ENCODE measurements at places on chromosomes 6 and 20.

DNA sequence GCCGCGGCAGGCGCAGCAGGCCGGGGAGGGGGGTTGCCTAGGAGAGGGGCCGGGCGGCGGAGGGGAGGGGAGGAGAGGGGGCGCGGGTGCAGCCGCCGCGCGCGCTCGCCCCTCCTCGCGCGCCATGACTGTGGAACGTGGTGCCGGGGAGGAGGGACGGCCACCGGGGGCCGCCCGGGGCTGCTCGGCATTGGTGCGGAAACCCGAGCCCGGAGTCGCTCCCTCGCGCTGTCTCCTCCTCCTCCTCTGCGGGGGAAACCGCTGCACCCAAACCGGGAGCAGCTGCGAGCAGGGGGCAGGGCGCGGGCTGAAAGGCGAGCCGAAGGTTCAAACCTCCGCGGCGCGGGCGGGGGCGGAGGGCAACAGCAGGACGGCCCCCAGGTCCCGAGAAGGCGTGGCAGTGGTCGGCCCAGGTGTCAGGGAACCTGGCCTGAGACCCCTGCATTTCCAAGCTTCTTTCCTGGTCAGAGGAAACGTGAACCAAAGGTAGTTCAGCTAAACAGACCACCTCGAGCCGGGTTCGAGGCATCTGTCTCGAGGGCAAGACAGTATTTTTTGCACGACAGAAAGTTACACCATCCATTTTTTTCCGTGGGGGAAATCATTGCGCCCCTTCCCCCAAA is 1.4 kb upstream of the TRERF1 start:
- no peak for DNase-seq

DNA sequence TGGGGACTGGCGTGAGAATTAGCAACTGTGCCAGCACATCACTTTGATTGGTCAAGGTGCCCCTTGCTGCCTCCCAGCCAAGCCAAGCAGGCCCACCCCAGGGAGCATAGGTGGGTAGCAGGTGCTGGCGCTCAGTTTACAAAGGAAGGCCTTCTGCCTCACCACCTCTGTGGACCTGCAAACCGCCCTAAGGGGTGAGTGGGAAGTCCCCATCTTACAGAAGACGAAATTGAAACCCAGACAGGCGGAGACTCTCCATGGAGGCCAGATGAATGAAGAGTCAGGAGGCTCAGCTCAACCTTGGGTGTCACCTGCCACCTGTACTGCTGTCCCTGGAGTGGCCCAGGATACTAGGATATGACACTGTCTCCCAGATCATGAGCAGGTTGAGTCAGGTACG is 21.5 kb upstream of the MAS1L start:
- no peak for DNase-seq

DNA sequence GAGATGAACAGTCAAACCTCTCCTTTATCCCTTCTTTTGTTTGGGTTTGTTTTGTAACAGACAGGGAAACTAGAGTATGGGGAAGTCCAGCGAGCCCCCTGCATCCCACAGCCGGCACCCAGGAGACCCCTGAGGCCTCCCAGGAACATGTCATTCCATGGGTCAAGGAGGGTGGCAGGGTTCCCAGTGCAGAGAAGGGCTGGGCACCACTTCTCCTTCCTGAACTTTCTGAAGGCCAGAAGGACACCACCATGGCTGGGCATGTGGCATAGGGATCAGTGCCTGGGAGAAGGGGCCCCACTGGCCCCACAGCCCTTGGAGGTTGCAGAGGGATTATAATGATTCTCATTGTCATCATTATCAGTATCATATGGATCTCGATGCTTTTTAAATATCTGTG is 13.9 kb upstream of the CST7 start:
- DNase-seq = no peak

GRCh38 chr6:118334634-118335033 is 213.5 kb upstream of the PLN start:
- no peak for DNase-seq

- no peak for DNase-seq
Observed at GRCh38 chr6:50330347-50330746, 280.6 kb upstream of the DEFB112 start.

GRCh38 chr6:74585753-74586152 is 620.1 kb downstream of the COL12A1 start:
- peak; percentile 34 for DNase-seq

DNA sequence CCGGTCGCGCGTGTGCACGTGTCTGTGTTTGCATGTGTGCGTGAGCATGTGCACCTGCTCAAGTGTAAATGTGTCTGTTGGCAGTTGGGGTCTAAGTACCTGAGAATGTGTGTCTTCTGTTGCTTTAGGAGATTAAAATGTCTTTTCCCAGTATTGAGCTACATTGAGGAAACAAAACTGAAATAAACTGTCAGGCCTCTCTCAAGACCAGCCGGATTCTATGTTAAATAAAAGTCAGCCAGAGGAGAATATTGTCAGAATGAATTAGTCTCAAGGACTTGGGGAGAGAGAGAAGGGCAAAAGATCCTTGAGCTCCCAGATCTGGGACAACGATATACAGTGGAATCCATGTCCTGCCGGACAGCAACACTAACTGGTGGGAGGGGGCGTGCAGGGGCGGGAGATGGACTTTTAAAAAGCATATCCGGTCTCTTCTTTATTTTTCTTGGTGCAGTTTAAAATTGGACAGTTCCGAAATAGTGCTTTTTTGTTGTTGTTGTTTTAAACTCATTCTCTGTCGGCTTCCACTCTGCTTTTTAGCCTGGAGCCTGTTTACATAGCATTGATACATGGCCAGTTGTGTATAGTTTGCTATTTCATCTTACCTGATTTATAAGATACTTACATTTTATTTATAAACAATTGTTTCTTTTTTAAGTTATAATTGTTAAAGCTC is 3.3 kb upstream of the TBX18 start:
- DNase-seq = no peak

- DNase-seq = no peak
Observed at GRCh38 chr6:106959985-106960384, 14.5 kb downstream of the CD24 start.

DNA sequence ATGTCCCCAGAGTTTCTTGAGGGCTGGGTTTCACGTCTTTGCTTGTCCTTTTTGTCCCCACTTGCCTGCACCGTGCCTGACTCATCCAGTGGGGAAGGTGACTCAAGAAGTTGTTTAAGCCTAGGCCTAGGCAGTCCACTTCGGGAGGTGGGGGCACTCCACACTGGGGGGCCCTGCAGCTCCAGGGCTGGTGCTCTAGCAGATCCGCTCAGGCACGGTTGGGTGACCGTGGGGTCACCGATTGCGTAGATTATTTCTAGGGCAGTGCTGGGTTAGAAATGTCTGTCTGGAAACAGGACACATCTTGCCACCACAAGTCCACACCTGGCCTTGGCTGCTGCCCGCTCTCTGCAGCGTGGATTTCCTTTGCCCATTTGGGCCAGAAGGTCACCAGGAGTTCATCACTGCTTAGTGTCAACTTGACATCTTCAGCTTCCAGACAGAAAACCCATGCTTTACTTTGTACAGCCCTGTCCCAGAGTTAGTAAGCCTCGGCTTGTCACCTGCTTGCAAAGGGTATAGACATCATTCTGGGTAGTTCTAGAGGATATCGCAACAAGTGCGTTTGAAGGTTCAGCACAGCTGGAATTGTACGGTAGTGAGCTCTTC is 13.6 kb upstream of the C20orf144 start:
- no peak for DNase-seq

GRCh38 chr20:62500237-62500864 is 24.6 kb upstream of the GATA5 start:
- DNase-seq = no peak

- no peak for DNase-seq
Observed at GRCh38 chr6:133251688-133252087, 10.5 kb downstream of the EYA4 start.

DNA sequence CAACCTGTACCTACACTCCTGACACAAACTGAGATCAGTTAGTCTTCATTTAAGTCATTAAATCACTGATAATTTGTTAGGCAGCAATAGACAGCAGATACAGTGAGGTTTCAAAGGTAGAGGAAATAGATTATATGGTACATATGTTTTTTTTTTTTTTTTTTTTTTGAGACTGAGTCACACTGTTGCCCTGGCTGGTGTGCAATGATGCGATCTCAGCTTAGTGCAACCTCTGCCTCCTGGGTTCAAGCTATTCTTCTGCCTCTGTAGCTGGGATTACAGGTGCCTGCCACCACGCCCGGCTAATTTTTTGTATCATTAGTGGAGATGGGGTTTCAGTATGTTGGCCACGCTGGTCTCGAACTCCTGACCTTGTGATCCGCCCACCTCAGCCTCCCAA is 38.2 kb upstream of the KIF13A start:
- DNase-seq = no peak

DNA sequence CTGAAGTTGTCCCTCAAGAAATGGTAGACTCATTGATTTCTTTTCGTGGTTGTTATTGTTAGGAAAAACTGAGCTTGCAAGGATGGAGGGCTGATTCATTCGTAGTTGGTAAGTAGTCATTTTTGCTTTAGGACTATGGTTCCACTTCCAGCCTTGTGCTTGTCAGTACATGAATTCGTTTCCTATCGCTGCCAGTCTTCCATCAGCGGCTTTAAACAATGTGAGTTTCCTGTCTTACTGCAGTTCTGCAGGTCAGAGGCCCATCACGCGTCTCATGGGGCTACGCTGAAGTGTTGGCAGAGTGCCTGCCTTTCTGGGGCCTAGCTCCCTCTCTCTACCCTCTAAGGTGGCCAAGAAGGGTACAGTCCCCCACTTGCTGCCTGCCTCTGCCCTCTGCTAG is 11.4 kb upstream of the MDFI start:
- DNase-seq = no peak

DNA sequence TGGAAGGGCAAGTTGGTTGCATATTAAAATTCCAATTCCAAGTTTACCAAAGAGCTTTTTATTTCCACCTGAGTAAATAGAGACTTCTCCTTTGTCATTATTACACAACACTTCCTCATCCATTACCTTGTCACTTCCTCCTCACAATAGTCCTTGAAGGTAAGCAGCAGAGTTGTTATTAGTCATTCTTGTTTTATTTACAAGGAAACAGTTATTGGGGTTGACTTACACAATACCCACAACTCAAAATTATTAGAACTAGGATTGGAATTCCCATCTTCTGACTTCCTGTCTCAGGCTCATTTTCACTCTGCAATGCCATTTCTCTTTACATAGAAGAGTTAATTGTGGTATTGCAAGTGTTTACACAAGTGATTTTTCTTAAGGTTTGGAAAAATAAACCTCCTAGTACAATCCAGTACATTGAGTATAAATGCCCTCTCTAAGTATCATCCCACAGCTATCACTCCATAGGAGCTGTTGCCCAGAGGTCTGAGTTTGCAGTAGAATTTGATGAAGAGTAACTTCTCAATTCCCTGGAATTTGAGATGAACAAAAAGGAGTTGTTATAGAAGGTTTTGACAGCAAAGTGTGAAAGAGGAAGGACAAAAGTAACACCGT is 28.9 kb upstream of the MTRF1L start:
- DNase-seq = peak; percentile 69

DNA sequence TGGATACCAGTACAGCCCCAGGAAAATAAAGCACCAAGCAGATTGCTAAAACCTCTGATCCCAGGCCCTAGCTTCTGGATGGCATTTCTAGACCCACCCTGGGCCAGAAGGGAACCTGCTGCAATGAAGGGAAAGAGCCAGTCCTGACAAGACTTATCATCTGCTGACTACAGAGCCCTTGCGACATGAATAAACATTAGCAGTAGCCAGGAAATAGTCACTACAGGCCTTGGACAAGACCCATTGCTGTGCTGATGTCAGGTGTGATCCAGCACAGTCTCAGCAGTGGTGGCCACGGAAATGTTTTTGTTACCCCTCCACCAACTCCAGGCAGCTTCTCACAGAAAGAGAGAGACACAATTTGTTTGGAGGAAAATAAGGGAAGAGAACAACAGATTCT is 399.3 kb downstream of the HAO1 start:
- DNase-seq = no peak

DNA sequence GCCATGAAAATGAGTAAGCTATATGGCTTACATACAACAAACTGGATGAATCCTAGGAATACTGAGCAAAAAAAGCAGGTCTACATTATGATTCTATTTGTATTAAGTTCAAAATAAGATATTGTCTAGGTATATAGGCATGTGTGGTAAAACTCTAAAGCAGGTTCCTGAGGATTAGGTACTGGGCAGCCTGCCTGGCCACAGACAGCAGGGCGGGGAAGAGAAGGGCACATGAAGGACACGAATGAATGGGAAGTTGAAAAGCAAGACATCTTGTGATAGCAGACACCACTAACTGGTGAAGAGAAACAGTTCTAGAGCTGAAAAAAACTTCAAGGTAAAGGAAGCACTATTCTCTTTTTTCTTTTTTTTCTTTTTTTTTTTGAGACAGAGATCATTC is 72.6 kb upstream of the SLC4A11 start:
- no peak for DNase-seq

GRCh38 chr6:111993342-111993741 is 60.6 kb upstream of the CCN6 start:
- DNase-seq = no peak

DNA sequence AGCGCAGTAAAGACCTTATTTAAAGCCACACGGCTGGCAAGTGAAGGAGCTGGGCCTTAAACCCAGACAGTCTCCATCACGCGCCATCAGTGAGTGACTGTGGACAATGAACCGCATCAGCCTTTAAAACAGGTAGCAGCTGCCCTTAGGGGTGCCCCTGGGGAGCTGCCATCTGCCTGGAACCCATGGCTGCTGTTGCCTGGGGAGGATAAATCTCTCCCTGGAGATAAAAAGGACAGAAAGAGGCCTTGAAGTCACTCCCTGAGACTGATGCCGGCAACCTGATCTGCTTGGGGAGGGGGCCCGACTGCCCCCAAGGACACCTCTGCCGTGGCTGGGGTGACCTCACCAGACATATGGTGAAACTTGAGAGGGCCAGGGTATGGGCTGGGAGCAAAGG is 73.5 kb downstream of the PREX1 start:
- DNase-seq = no peak
